ENCODE measurements at places on chromosomes 5 and 9.

- no peak for DNase-seq
Measured at GRCh38 chr5:125536095-125536494, 789.7 kb upstream of the ZNF608 start.

DNA sequence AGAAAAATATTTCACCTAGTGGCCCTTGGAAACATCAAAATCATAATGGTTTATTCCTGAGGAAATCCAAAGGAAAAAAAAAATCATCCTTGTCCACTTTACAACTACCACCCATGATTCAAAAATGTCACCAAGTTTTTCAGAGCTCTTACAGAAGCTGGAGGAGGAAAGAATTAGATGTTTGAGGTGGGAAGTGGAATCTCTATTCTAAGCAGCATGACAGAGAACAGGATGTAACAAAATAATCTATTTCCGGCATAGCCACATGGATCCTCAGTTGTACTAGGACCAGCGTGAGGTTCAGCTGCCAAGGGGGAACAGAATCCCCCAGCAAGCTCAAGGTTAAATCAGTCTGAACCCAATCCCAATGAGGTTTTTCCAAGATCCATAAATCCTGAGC, 40.2 kb downstream of the FBXW11 start:
- DNase-seq = no peak

- no peak for DNase-seq
Measured at GRCh38 chr5:61823781-61824180, 482.2 kb upstream of the KIF2A start.

DNA sequence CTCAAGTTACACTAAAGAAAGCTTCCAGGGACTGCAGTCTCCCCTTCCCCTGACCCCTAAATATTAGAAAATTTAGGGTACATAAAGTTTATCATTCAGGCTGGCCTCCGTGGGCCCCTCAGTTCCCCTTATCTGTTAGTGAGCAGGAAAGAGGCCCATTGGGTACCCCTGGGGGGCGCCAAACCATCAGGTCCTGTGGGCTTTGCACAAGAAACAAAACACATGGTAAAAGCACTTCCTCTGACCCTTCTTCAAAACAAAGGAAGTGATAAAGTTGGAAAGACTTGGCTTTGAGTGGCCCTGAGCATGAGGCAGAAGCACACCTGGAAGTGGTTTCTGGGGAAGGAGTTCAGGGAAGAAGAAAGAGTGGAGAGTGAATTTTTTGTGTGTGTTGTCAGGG, 213.0 kb downstream of the SMARCA2 start:
- DNase-seq = peak; percentile 25

- DNase-seq = peak; percentile 29
Measured at GRCh38 chr5:126777257-126777974, 480 bp downstream of the LMNB1 start.

DNA sequence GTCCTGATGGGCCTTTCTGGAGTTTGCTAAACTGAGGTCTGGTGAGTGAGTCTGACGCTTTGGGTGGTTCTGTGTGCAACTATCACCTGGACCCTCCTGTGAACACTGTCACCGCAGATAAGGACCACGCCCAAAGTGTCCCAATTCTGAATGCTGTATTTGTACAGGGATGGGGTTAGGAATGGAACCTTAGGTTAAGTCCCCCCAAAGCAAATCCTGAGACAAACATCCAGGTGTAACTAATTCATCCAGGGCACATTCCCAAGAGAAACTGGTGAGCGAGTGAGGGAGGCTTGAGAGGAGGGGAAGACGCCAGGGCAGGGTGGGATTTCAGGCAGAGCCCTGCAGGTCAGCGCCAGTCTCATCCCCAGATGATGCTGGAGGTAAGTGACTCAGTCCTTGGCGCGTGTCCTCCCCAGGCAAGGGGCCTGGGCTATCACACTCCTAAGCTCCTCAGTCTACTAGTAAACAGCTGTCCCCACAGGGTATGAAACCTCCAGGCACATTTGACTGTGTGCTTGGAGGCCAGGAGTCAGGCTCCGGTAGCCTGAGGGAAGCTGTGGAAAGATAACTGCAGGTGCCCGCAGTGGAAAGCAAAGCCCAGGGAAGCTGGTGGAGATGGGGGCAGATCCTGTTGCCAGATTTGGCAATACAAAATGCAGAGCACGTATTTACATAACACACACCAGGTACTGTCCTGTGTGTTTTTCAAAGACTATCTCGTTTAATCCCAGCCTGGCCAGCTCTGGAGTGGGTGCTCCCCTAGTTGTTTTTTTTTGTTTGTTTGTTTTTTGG, 66.7 kb downstream of the IL6ST start:
- DNase-seq = no peak

DNA sequence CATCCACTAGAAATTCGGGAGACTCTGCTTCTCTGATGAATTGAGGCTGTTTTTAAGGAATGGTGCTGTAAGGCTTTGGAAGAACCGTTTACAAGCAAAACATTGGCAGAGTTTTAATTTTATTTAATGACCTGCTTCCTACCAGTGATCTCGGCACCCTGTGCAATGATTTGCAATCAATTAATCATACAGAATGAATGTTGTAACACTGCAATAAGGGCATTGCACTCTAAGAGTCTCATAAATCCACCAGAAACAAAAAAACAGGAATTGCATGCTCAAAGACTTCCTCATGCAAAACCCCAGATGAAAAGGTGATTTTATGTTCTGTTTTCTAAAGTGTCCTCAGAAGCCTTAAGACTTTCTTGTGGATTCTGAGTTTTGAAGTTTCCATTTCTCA, 295.7 kb downstream of the ARHGEF28 start:
- DNase-seq = no peak

DNA sequence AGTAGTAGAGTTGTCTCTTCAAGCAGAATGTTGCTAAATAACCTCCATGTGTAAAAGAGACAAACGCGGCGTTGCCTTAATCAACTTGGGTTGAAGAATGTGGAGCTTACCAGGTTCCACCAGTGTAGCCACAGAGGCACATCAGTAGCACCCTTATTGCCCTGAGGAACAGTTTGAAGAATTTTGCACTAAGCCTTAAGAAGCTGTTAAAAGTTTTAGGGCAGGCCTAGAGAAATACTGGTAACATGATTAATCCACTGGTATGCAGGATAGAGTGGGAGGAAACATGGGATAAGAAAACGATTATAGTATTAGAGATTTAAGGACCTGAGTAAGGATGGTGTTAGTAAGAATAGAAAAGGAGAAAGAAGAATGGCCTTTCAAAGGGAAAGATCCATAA, 100.6 kb downstream of the ZCCHC7 start:
- no peak for DNase-seq

DNA sequence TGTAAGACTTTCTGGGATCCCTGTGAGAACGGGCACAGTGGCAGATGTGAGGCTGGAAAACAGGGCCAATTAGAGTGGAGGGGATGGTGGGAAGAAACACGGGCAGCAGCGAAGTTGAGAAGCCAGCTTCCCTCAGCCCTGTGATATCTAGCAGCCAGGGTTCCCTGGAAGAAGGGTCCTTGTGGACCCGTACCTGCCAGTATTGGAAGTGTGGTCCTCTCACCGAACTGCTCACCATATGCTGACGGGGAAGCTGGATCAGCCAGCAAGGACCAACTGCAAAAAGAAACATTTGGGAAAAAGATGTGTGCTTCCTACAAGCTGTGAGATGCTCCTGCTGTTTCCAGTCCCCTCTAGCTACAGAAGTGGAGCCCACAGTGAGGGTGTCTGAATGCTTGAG, 13.6 kb downstream of the CKMT2 start:
- DNase-seq = no peak

DNA sequence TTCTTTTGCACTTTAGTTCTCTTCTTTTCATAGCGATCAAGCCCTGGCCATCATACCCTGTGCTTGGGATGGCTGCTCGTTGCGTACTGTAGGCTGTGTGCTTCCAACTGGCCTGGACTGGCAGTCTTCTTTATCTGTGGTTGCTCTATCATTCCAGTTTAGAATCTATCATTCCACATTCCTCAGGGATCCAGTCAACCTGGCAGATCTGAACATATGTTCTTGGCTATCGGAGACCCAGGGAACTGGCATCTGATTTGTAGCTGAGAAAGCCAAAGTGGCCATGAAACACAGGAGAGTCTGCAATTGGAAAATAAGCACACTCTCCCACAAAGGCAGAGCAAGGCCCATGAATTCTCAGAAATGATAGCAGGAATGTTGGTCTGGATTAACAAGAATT, 22.6 kb upstream of the SLC46A2 start:
- no peak for DNase-seq

- DNase-seq = no peak
Measured at GRCh38 chr5:42360616-42361314, 62.5 kb upstream of the GHR start.

DNA sequence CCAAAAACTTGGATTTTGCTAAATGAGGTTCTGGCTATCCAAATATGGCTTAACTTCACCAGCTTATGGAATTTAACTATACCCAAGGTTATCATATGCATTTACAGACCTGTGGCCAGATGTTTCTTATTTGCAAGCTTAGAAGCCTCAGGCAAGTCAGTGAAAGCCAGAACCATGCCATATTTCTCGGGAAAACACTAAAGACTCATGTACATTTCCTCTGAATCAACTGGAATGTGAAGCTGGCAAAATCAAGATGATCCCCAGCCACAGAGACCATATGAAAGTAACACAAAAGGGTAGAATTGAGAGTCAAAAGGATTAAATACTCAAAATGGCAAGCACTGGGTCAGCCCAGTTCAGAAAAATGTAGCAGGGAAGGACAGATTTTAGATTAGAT, 76.4 kb upstream of the SLC1A1 start:
- no peak for DNase-seq

All from globus pallidus (tissue), 1 donor.